IMR-90 (cell line): ENCODE measurements at places on chromosomes 1 and 21. TPM values are rescaled to one million over a fixed set of nuclear protein-coding genes. Genes with fewer than 3 reads are reported as not detected.

C4BPA gene
- not detected in 2 replicates for total RNA-seq

CEP85 gene
- total RNA-seq, result 11.1 and 11.5 TPM in 2 replicates

OR2T33 gene
- not detected in 2 replicates for total RNA-seq

OMA1 gene
- total RNA-seq, result 5.9 and 11.9 TPM in 2 replicates

CR1L gene
- total RNA-seq, result not detected in 2 replicates

ZC3H12A gene
- 3.1 and 3.8 TPM in 2 replicates for total RNA-seq

OR10Z1 gene
- not detected in 2 replicates for total RNA-seq

ANKRD34A gene
- total RNA-seq, result 0.56 and 0.90 TPM in 2 replicates

CFHR3 gene
- total RNA-seq, result not detected in 2 replicates

LCE1D gene
- total RNA-seq, result not detected in 2 replicates

MYBPHL gene
- not detected in 2 replicates for total RNA-seq

BGLAP gene
- total RNA-seq, result not detected in 2 replicates
